ENCODE measurements at places on chromosomes 12 and 14.

GRCh38 chr12:109637348-109637747, 63.8 kb downstream of the MVK start:
- no peak for DNase-seq

- no peak for DNase-seq
Observed at GRCh38 chr12:119227292-119227691, 48.6 kb downstream of the HSPB8 start.

DNA sequence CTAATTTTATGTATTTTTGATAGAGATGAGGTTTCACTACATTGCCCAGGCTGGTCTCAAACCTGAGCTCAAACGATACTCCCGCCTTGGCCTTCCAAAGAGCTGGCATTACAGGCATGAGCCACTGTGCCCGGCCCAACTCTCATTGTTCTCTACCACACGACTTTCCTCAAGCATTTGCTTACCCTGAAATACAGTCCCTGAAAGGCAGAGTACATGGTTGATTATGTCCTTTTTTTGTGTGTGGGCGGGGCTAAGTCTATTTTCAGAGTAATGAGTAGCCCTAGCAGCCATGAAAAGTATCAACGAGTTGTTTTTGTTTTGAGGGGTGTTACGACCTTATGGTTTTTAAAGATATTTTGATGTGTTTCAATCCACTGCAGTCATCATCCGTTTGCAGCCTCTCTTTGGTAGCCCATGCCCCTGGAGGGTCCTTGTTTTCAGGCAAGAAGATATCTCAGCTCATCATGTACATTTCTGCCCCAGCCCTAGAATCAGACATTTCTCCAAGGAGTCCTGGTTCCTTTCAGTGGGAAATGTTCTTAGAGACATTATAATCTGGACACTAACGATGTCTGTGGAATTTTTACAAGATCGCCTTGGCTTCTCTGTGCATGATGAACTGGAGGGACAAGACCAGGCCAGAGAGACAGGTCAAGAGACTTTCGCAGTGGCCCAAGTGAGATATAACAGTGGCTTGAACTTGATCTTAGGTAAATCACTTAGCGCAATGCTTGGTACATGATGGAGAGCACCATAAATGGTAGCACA, 8.7 kb downstream of the ACACB start:
- DNase-seq, result no peak

DNA sequence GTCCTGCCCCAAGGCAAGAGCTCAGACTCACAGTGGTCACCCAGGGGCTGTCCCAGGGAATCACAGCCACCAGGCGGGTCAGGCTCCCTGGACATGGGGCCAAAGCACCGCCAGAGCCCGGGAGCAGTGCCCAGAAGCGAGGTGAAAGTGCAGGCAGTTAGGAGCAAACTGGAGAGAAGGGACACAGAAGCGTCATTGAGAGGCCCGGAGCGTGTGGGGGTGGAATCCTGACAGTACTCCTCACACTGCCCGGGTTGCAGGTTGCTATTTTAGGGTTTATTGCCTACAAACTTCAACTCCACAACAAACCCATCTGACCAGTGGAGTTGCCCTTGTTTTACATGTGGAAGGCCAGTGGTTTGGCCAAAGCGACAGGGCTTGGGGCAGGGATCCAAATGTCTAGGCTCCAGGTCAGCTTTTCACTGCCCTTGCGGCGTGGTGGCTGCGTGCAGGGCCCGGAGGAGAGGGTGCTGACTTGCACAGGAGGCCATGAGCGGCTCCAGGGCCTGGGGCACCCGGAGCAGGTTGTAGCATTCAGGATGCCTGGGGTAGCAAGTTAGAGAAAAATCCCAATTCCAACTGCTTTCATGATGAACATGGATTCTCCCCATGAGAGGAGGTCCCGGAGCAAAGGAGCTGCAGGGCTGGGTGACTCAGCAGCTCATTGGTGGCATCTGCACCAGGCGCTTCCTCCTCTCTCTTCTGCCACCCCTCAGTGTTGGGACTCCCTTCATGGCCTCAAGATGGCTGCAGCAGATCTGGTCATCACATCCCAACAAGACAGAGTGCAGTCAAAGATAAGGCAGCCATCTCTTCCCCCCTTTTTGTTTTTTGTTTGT, 112.3 kb upstream of the NCOR2 start:
- DNase-seq, result no peak

DNA sequence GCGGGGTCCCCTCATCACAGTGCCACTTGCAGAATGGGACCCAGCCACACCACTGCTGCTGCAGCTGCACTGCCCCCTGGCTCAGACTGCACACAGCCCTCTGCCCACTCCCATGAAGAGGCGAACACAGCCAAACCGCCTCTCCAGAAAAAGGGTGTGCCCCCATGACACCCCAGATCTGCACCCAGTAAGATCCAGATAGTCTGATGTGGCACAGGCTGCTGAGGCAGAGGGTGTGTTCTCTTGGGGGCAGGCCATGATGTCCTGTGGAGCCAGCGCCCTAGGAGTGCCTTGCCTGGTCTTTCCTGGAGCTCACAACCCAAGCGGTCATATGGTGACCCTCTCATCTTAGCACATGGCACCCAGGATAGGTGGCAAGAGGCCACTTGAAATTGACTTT, 44.4 kb downstream of the SLC8B1 start:
- DNase-seq, result no peak
